Natural killer cell (primary cell): ENCODE measurements at places on chromosomes 13 and 19. TPM values are rescaled to one million over a fixed set of nuclear protein-coding genes. Genes with fewer than 3 reads are reported as not detected.
A peak's percentile ranks its signal among the peaks of the same experiment; 100 is the strongest.

DNA sequence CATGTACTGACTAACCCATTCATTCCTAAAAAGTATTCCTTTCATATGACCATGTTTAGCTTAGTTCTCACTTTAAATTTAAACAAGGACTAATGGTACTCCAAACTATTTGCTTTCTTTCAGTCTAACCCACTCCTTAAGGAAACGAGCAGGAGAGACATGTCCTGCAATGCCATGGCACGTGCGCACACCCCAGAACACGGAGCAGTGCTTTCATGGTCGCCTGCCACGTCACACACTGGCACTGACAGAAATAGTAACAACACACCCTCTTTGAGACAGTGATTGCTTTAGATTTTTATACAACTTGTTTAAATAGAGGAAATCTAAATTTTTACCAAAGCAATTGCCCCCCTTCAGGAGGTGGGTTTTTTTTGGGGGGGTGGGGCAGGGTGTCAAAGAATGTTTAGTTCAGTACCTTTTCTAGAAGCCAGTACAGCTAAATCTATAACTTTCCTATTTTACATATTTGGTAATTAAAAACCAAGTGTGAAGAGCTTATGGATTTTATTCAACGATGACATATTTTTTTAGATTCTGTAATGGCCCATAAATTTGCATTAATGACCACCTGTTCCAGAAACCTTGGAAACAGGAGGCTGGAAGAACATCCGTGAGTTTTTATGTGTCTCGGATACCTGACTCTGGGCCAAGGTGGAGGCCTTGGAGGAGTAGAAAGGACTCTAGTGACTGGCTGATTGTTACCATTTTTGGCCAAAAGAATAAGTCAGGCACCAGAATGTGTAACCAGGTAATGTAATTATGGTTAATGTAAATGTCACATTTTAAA lies 247.1 kb downstream of the DCT start:
- no peak for DNase-seq

GRCh38 chr19:55544014-55544413 lies 1.3 kb downstream of the SBK3 start:
- no peak for DNase-seq

- peak; percentile 60 for DNase-seq
These were observed 500 bp upstream of the JUNB start for GRCh38 chr19:12790628-12791344.

The KLHL26 gene
- total RNA-seq: 9.6 TPM

- DNase-seq: no peak
These were observed 471 bp upstream of the INSR start for GRCh38 chr19:7294558-7295212.

The ZSCAN1 gene
- not detected for total RNA-seq
